COLO829 (cell line): ENCODE measurements at places on chromosomes 5 and 9.
A peak's percentile ranks its signal among the peaks of the same experiment; 100 is the strongest.

- DNase-seq: peak; percentile 57
Observed at GRCh38 chr9:72041775-72042194, 18.6 kb downstream of the C9orf57 start.

GRCh38 chr9:114004221-114004716 is 73.8 kb downstream of the AMBP start:
- DNase-seq: peak; percentile 94

DNA sequence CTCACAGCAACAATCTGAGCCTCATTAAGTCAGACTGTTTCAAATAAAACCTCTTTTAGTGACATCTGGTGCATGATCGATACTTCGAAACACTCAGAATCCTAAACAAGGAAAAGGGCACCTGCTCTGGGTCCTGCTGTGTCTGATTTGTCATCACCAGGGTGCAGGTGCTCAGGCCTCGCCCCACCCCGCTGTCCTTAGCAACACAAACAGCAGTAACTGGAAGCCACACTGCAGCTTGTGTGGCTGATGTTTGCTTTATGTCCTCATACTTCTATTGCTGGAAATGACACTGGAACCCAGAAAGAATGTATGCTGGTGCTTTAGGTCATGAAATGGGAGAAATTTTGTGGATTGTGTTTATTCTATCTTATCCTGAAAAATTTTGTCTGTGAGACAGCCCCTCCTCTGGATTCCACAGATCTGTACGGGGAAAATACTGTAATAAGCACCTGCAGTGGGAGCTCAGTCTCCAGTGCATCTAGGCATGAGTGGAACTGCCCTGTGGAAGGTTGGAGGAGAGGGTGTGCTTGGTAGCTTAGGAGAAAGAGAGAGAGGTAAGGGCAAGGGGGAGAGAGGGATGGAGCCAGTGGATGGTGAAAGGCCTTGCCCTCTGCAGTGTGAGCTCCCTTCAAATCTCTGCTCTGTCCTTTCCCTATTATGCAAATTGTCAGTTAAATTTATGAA is 284.2 kb downstream of the SMARCA2 start:
- DNase-seq: no peak

DNA sequence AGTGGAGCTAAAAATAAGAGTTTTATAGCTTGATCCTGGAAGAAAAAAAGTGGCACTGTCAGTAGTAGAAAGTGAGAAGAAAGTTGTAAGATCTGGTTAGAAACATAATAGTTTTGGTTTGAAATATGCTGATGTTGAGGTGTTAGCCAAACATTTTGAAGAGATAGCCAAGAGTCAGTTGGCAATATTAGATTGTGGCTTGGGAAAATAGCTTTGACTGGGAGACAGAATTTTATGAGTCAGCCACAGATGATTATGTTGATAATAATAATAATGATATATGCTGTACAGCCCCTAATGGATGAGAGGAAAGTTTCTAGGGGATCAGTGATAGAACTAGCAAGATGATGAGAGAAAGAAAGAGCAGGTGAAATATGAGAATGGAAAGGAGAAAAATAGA is 12.4 kb upstream of the CDH18 start:
- no peak for DNase-seq

DNA sequence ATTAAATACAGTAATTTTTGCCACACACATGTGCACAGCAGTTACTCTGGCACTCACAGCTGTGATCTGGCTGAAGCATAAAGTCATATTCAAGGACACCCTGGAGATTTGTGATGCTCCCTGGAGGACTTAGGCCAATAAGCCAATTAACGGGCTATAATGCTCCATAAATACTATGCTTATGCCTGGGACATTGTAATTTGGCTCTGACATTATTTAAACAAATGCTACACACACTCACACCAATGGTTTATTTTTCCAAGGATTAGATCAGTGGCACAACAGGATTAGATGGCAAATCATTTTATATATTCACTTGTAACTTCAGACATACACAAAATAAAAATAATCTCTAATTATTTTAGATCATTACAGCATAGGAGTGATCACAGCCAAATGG is 111.2 kb downstream of the LMNB1 start:
- no peak for DNase-seq

GRCh38 chr5:1883120-1883924 is 597 bp upstream of the IRX4 start:
- no peak for DNase-seq

DNA sequence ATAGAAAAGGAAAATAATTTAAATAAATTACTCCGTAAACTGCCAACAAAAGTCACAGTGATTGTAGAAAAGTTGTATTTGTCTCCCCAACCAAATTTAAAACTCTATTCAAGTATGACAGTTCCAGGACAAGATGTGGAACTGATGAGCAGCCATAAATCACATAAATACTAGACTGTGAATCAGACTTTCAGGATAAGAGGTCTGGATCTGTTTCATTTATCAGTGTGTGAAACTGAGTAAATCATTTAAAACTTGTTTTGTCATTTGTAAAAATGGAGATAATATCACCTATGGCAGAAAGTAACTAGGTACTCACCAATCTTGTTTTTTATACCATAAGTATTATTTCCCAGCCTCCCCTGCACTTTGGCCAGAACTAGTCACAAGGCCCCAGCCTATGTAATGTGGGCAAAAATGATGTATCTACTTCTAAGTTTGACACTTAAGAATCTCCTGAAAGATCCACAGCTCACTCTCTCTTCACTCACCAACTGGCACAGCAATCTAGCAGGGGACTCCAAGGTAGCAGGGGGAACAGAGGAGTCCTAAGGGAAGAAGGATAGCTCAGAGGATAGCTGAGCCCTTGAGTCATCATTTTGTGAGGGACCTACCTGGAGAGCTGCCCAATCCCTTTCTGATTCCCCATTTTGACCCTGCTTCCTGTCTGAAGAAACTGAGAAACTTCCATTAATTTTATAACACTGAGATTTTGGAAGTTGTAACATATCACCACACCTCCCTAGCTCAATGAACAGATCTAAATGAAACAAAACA is 31.6 kb downstream of the TMEM161B start:
- DNase-seq: no peak

GRCh38 chr5:177447066-177447610 is 524 bp downstream of the PRR7 start:
- DNase-seq: no peak

- peak; percentile 40 for DNase-seq
Observed at GRCh38 chr9:124480621-124480981, 26.6 kb downstream of the NR5A1 start.

- peak; percentile 54 for DNase-seq
Observed at GRCh38 chr5:31133488-31133887, 60.0 kb upstream of the CDH6 start.

- DNase-seq: no peak
Observed at GRCh38 chr5:91072881-91073280, 310.2 kb downstream of the ARRDC3 start.

DNA sequence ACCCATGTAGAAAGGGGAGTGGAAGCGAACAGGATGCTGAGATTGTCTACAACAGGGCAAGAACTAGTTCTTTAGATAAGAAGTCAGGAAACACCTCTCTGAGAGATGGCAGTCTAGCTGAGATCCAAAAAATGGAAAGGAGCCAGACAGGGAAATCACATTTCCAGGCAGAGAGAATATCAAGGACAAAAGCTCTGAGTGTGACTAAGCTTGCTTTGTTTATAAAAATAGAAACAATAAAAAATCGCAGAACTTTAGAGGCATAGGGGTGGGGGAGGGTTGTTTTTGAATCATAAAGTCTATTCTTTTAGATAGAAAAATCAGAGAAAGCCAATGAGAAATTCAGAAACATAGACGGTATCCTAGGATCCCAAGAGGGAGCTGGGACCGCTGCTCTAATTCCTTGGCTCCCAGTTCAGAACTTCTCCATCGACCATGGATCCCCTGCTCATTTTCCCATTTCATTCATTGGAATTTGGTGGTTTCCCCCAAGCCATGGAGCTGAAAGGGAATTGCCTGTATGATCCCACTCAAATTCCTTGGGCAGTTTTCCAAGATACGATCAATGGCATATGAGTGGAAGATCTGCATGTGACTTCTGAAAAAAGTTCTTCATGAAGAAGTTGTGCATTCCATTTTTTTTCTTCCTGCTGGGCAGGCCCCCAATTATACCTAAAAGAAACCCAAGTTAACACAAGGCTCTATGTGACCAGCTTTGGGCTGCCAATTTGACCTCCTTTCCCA is 182.0 kb downstream of the GRIA1 start:
- DNase-seq: no peak

- no peak for DNase-seq
Observed at GRCh38 chr5:10981932-10982331, 220.9 kb upstream of the DAP start.

GRCh38 chr5:160105686-160106360 is 13.4 kb downstream of the PWWP2A start:
- no peak for DNase-seq

DNA sequence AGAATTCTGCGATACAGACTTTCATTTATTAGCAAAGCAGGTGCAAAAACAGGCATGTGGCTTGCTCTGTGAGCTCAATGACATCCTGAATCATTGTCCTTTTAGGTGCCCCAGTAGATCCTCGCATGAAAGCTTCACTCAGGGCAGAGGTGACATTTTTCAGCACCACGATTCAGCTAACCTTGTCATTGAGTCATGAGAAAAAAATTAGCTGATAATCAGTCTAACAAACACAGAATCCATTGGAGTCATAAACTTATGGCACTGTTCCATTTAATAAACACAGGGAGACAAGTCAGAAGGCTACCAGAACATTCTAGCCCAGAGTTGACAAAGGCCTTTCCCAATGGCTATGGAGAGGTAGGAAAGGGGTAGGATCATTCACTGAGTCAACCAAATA is 104.8 kb upstream of the RAD23B start:
- no peak for DNase-seq

DNA sequence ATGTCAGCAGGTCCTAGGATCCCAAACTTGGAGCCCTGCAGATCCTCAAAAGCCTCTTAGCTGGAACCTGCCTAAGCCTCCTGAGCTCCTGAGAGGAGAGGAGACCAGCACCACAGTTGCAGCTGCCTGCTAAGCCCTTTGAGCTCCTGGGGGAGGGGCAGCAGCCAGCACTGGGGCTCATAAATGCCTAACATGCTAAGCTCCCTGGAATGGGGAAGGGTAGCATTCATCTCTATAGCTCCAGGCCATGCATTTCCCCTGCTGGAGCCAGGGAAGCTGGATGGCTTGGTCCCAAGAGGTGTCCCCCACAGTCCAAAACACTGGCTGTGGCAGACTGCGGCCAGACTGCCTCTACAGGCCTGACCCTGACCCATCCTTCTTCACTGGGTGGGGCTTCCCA is 182.7 kb downstream of the KCNN2 start:
- no peak for DNase-seq

DNA sequence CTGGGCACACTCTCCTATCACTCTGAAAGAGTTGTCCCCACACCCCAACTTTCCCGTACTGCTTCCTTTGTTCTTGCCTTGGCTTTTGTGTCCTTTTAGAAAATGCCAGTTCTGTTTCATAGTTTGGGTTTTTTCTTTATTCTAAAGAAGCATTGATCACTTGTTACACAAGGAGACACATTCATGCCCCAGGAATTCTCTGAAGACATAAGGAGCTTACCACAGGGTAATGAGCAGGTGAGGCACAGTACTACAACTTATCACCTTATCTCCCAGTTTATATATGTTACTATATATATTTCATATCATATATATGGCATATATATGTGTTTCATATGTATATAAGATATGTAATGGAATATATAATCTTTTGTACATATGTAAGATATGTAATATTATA is 6.5 kb upstream of the SSBP2 start:
- DNase-seq: no peak

- DNase-seq: no peak
Observed at GRCh38 chr5:84384604-84385575, at the start of gene EDIL3. Gene EDIL3, minus strand, starts transcription at chr5:84384880. Its CDS starts 506 bp downstream, at chr5:84384374.

- no peak for DNase-seq
Observed at GRCh38 chr5:35856765-35857351, at the start of gene IL7R. Gene IL7R, plus strand, starts transcription at chr5:35856891. Its CDS starts 87 bp downstream, at chr5:35856978.

- no peak for DNase-seq
Observed at GRCh38 chr5:50738864-50739263, 72.4 kb downstream of the PARP8 start.

DNA sequence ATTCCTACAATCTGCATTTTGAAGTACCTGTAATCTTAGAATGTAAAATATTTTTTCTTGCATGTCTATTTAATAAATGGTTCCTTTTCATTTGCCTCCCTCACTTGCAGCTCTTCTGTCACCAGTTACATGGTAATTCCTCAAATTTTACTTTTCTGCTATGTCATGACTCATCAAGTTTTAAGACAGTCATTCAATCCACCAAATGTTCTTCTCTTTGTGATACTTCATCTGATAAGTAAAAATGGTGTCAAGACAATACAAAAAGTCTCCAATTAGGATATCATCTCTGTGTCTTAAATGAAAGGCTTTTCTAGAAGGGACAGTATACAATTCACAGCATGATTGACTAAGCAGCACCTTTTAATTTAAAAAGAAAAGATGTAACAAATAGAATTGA is 104.9 kb upstream of the FTMT start:
- no peak for DNase-seq

GRCh38 chr5:1105350-1106265 is 6.3 kb downstream of the SLC12A7 start:
- DNase-seq: no peak

- DNase-seq: no peak
Observed at GRCh38 chr5:32265902-32266301, 46.8 kb downstream of the MTMR12 start.

- DNase-seq: peak; percentile 42
Observed at GRCh38 chr9:14314424-14314928, 535 bp upstream of the NFIB start.

DNA sequence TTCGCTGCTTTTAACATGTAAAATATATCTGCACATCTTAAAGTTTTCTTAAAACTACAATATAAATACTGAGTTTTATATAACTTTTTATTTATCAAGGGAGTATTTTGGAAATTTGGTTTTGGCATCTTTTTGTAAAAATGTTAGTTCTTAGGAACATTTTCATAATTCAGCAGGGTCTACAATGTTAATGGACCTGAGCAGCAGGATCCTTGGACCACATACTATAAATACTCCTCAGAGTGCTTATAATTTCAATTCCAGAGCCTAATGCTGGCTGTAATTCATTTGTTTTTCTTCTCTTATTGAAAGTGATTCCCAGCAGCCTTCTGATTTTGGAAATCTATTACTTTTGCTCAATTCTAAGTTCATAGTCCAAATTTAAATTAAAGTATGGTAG is 1216.2 kb downstream of the MAT2B start:
- DNase-seq: no peak

DNA sequence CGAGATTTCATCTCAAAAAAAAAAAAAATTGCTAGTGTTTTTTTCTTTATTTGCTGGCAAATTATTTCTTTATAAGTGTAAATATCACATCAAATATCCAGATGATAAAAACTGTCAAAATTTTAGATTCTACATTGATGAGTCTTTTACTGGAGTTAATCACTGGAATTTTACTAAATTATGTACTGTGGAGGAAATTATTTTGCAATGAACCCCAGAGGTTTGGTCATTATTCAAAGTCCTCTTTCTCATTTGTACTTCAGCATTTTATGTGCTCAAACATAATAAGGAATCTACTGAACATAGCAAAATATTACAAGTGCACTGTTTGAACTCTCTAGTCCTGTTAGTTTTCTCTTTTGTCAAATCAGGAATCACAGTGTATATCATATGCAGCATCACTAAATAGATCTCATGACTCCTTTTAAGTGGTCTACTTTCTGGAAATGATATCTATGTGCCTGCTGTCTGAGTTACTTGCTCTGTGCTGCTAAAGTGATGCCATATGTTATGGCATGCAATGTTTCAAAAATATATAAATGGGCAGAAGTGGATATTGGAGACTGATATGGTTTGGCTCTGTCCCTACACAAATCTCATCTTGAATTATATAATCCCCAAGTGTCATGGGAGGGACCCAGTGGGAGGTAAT is 18.0 kb downstream of the OTULINL start:
- DNase-seq: no peak
